Smooth muscle cell of bladder (primary cell): ENCODE measurements at places on chromosomes 11 and 22. TPM values are rescaled to one million over a fixed set of nuclear protein-coding genes. Genes with fewer than 3 reads are reported as not detected.

FAM180B gene
- total RNA-seq = 0.09 TPM in 1 of 2 replicates, not detected in the other

CEND1 gene
- total RNA-seq = 0.28 and 0.85 TPM in 2 replicates

TYR gene
- not detected in 2 replicates for total RNA-seq

TUB gene
- total RNA-seq = 15.2 and 21.6 TPM in 2 replicates

EIF3D gene
- 406 and 414 TPM in 2 replicates for total RNA-seq

TLCD5 gene
- total RNA-seq = 5.4 and 7.0 TPM in 2 replicates

ART1 gene
- not detected in 2 replicates for total RNA-seq

DEFB108B gene
- total RNA-seq = not detected in 2 replicates
